Fibroblast of lung (primary cell): ENCODE measurements at places on chromosomes 5 and 9.

- peak; percentile 87 for DNase-seq
These were observed 2.1 kb downstream of the TLN1 start for GRCh38 chr9:35729700-35730485.

GRCh38 chr5:57157131-57157530 is 16.7 kb upstream of the GPBP1 start:
- DNase-seq: no peak

DNA sequence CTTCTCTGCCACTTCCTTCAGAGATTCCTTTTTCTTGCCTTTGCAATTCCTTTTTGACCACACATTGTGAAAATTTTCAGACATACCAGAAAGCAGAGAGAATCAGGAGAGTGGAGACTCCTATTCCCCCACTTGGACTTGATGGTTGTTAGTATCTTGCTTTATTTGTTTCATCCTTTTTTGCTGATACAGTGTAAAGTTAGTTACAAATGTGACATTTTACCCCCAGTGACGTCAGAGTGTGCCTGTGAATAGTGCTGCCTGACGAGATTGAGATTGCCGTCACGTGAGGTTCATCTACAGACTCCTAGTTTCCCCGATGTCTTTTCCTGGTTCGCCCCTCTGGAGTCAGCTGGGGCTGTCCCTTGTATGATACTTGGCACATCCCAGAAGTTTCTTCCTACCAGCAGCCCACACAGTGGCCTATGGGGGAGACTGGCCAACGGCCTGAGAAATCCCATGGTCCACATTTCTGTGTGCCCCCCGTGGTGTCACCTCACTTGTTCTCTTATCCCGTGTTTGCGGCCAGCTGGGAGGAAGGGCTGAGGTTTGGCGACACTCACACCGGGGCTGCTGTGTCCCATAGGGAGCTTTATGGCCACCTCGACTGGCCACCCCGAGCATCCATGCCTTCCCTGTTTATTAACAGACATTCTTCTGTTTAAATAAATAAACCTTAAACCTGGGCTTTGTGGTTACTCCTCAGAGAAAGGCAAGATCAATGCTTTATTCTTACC is 48.2 kb upstream of the CACNA1B start:
- no peak for DNase-seq

DNA sequence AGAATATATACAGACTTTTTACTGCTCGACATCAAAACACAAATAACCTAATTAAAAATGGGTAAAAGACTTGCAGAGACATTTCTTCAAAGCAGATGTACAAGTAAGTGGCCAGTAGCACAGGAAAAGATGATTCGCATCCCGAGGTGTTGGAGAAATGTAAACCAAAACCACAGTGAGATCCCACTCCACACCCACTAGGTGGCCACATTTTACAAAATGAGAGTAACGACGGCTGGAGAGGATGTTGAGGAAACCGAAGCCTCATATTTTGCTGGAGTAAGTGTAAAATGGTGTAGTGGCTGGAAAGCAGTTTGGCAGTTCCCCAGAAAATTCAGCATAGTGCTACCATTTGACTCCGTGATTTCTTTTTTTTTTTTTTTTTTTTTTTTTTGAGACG is 21.3 kb upstream of the GBGT1 start:
- DNase-seq: peak; percentile 72

DNA sequence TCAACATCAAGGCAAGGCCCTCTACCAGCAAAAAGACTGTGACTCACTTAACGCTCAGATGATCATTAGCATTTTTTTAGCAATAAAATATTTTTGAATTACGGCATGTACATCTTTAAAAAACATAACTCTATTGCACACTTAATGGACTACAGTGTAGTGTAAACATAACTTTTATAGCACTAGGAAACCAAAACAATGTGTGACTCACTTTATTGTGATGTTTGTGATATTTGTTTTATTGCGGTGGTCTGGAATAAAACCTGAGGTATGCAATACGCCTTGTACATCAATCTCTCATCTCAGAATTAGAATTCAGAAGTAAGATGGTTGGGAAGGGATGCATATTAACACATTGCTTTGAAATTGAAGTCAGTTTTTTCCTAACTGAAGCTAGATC is 106.9 kb upstream of the PTCH1 start:
- no peak for DNase-seq

- DNase-seq: peak; percentile 31
These were observed 95.6 kb downstream of the HSPA4 start for GRCh38 chr5:133147411-133147810.

DNA sequence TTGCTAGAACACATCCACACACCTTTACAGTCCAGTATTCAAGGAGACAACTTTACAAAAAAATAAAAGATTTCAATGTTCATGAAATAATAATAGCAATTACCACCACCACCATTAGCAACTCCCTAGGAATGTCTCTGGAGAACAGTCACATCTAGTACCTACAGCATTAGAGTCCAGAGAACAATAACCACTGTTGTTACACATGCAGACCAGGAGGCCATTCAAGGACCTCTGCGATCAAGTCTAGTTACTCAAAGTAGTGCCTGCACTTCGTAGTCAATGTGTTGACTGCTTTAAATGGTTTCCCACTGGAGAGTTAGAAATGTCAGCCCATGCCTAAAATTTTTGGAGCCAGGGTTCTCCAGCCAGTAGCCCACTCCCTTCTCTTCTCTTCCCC is 244.4 kb downstream of the DEPDC1B start:
- DNase-seq: no peak

DNA sequence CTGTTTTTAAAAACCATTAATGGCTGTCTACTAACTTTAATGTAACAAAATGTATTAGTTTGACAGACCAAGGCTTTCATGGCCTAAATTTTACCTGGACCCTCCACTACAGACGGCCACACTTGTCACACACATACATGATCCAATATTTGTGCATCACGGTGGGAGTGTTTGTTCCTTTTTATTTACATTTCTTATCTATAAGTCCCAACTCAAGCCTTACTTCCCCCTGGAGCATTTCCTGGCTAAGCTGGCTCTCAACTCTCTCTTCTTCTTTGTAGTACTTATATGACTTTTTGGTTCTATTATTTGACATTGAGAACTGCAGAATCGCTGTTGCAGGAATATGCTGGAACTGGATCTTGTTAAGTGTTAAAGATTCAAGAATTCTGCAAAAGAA is 534.4 kb downstream of the RAB3C start:
- DNase-seq: no peak

GRCh38 chr5:16707168-16707868 is 90.5 kb upstream of the RETREG1 start:
- no peak for DNase-seq

- no peak for DNase-seq
These were observed 54.3 kb upstream of the ZSWIM6 start for GRCh38 chr5:61277781-61278180.

GRCh38 chr5:111251921-111252320 is 27.7 kb downstream of the CAMK4 start:
- DNase-seq: no peak

DNA sequence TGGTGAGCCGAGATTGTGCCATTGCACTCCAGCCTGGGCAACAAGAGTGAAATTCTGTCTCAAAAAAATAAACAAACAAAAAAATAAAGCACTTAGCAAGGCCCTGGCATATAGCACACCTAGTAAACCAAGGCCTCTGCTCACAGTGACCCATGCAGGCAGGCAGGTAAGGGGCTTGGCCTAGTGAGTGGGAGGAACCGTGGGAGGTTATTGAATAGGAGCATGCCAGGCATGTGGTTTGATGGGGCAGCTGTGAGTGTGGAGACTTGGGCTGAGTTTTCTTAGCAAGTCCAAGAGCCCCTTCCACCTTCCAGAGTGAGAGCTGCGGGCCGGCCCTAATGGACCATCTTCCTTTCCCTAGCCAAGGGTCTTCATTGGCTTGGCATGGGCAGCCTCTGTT is 4.5 kb upstream of the NDST1 start:
- DNase-seq: no peak

DNA sequence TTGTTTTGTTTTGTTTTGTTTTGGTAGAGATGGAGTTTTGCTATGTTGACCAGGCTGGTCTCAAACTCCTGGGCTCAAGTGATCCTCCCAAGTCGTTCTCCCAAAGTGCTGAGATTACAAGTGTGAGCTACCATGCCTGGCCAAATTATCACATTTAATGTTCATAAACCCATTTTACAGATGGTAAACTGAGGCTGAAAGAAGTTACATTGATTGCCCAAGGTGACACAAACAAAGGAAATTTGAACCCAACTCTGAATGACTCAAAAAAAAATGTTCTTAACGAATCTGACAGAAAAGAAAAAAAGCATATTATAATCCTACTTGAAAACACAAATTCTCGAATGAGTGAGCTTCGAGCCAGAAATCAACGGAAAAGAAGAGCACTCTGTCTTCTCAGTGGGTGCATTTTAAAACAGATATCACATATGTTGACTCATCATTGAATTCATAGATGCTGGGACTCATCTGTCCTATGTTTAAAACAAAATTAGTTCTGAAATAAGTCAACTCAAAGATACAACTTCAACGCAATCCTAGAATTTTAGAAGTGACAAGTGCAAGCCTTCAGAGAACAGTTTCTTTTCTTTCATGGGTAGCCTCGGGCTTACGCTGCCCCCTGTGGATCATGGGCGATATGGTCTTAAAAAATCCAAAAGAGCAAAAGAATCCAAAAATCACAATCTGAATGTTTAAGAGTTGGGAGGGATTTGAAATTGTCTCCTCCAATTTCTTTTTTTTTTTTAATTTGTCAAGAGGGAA is 28.4 kb downstream of the TIMD4 start:
- DNase-seq: no peak

DNA sequence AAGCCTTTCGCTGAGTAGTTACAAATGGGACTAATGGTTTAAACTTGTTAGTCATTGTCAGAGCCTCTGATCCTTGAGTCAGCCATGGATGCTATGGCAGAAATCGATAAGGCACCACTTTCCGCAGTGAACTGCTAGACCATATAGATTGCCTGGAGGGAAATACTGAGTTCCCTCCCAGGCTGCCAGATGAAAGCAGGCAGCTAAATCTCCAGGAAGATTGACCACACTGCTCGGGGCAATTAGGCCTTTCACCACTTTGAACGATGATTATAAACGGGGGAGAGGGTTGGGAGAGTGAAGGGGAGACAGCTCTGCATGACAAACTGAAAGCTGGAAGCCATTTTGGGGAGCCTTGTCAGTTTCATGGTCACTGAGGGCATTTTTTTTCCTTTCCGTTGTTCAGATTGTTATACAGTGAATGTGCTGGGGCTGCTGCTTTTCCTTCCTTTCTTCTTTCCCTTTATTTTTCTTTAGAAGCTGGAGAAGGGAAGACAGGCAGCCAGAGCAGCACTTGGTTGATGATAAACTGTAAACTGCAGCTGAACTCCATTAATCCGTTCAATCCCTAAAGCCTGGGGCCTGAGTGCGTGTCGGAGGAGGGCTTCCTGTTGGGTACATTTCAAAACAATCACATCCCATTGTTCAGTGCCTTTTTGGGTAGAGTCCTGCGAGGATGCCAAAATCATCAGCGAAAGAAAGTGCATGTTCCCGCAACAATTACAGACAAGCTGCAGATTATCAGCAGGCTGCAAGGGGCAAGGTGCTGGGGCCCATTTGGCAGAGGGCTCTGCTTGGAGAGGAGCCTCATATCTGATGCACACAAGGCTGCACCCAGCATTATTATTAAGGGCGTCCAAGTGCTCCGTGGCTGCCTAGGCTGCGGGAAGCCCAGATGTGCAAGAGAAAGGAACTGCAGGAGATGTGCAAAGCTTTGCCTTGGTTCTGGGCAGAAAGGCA is 308.4 kb downstream of the PSAT1 start:
- DNase-seq: peak; percentile 20

DNA sequence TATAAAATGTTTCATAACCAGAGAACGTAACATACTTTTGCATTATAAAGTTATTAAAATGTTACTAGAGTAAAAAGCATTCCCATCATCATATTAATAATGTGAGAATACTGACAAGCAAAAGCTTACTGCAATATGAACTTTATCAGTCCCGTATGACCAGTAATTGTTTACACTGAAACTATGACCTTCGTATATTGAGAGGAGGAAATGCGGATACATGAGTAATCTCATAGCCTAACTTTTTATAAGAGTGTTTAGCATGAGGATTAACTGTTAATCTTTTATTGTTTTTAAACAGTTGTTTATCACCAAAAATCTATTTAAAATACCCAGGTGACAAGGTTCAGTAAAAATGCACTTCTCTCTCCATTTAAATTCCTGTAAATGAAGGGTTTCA is 272.4 kb downstream of the SLF1 start:
- peak; percentile 34 for DNase-seq

DNA sequence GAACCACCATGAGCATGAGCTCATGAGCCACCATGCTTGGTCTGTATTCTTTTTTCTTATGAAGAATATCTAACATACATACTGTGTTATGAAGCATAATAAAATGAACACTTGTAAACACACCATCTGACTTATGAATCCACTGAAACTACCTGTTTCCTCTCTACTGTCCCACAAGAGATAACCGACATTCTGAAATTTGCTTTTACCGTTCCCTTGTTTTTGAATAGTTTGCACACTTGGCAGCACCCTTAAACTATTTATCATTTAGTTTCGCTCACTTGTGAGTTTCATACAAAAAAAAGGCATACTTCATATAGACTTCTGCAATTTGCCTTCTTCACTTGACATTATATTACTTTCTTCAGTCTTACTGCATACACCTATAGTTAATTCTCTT is 8.9 kb downstream of the LARS1 start:
- no peak for DNase-seq

GRCh38 chr5:147508711-147509040 is 1.2 kb downstream of the DPYSL3 start:
- peak; percentile 52 for DNase-seq

DNA sequence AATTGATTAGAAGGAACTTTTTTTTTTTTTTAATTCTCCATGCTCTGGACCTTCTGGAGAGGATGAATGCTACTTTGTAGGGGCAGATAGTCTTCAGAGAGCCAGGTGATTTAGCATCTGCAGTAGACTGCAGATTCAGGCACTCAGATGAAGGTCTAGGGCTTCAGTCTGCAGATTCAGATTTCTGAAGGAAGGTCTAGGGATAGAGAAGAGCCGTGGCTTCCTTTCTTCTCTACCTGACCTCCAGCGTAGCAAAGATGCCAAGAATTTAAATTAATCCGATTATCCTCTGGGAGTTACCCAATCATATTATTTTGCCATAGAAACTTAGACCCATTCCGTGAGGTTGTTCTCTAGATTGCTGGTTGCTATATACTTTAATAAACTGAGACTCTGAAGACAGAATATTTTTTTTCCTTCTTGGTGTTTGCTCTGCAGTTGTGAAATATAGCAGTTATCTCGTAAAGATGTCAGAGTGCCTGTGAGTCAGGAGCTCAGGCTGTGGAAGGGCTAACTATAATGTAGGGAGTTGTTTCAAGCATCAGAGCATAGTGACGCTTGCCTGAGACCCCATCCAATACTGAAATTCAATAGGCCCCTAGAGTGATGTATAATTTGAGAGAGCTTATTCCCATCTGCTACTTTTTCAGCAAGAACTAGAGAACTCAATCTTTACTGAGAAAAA is 132.7 kb upstream of the SLC12A2 start:
- DNase-seq: no peak
